ENCODE measurements at places on chromosomes 2 and 18. TPM values are rescaled to one million over a fixed set of nuclear protein-coding genes. Genes with fewer than 3 reads are reported as not detected.

Gene CABYR
- 1.6 TPM for total RNA-seq

Gene CKAP2L
- 3.0 TPM for total RNA-seq

Gene FAP
- 1.5 TPM for total RNA-seq

Gene PCARE
- under 0.01 TPM for total RNA-seq

Gene SERTAD2
- total RNA-seq, result 2.4 TPM

Gene FSIP2
- total RNA-seq, result 0.38 TPM

Gene DHRS9
- total RNA-seq, result 17.0 TPM
